ENCODE measurements at places on chromosomes 1 and 21. TPM values are rescaled to one million over a fixed set of nuclear protein-coding genes. Genes with fewer than 3 reads are reported as not detected.

- H3K4me3 ChIP-seq = no peak overlapping the region
- H3K27me3 ChIP-seq = no peaks in the 10 kb centered on the region
- H3K27ac ChIP-seq = no peak overlapping the region
- no peaks in the 10 kb centered on the region for H3K36me3 ChIP-seq
- no peaks in the 10 kb centered on the region for H3K4me1 ChIP-seq
- DNase-seq = no peak
These were observed 345.1 kb upstream of the USP24 start for GRCh38 chr1:55560266-55560665.

Gene FCGR3B
- not detected for total RNA-seq

DNA sequence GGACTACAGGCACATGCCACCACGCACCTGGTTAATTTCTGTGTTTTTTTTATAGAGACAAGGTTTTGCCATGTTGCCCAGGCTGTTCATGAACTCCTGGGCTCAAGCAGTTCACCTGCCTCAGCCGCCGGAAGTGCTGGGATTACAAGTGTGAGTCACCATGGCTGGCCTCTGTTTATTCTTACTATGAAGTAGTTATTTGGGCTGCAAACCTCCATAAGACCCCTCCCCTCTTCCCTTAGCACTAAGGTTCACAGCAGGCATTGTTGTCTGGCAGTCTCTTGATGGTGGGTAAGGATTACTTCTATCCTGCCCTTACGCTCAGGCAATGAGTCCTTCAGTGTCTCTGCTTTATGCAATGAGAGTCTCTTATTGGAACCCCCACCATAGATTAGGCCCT, 51.8 kb downstream of the ANGPTL1 start:
- no peak overlapping the region for H3K4me3 ChIP-seq
- H3K27ac ChIP-seq = no peak overlapping the region
- peaks cover 14% of the 10 kb centered on the region for H3K36me3 ChIP-seq
- H3K27me3 ChIP-seq = no peaks in the 10 kb centered on the region

DNA sequence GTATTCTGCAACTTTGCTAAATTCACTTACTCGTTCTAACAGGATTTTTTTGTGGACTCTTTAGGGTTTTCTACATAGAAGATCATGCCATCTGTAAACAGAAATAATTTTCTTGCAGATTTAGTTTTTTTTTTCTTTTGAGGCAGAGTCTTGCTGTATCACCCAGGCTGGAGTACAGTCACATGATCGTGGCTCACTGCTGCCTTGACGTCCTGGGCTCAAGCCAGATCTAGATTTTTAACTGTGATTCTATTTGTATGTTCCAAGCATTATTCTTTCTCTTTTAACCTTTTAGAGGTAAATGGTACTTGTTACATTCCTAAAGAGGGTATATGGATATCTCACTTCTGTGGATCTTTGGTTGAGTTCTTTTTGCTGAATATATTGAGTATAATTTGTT, 18.6 kb downstream of the FABP3 start:
- H3K36me3 ChIP-seq = peaks cover 20% of the 10 kb centered on the region
- DNase-seq = no peak
- no peak overlapping the region for H3K27ac ChIP-seq
- H3K4me1 ChIP-seq = no peaks in the 10 kb centered on the region

DNA sequence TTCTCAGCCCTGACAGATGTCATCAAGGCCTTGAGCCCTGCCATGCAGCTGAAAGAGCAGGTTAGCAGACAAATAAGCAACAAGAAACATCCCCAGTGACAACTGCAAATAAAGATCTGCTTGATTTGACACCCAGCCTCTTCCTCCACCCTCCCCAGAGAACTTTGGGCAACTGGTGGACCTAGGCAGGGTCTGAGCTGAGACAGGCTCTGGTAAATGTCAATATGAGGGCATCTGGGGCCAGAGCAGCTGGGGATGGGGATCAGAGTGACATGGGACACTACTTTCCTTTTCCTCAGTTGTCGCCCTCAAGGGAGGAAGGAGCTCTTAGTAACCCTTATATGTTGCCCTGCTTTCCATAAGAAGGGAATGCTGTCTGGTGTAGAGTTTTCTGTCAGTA, 544.1 kb downstream of the NEGR1 start:
- no peak overlapping the region for H3K4me3 ChIP-seq
- no peak overlapping the region for H3K27ac ChIP-seq
- H3K36me3 ChIP-seq = no peaks in the 10 kb centered on the region
- H3K27me3 ChIP-seq = no peaks in the 10 kb centered on the region

GRCh38 chr1:163410073-163410999, 88.6 kb downstream of the NUF2 start:
- peak; percentile 63 for DNase-seq
- no peaks in the 10 kb centered on the region for H3K36me3 ChIP-seq
- H3K27me3 ChIP-seq = peaks cover 12% of the 10 kb centered on the region
- H3K4me3 ChIP-seq = no peak overlapping the region
- peaks cover 2% of the 10 kb centered on the region for H3K4me1 ChIP-seq
- no peak overlapping the region for H3K27ac ChIP-seq
